ENCODE measurements at places on chromosomes 5 and 9.
A peak's percentile ranks its signal among the peaks of the same experiment; 100 is the strongest.

GRCh38 chr5:128111818-128112448 is 28.4 kb downstream of the SLC12A2 start:
- DNase-seq: peak; percentile 57
- H3K4me3 ChIP-seq: no peak overlapping the region
- H3K4me1 ChIP-seq: peaks cover 8% of the 10 kb centered on the region
- peak overlapping the region; percentile 30 for H3K27ac ChIP-seq
- H3K27me3 ChIP-seq: no peaks in the 10 kb centered on the region

DNA sequence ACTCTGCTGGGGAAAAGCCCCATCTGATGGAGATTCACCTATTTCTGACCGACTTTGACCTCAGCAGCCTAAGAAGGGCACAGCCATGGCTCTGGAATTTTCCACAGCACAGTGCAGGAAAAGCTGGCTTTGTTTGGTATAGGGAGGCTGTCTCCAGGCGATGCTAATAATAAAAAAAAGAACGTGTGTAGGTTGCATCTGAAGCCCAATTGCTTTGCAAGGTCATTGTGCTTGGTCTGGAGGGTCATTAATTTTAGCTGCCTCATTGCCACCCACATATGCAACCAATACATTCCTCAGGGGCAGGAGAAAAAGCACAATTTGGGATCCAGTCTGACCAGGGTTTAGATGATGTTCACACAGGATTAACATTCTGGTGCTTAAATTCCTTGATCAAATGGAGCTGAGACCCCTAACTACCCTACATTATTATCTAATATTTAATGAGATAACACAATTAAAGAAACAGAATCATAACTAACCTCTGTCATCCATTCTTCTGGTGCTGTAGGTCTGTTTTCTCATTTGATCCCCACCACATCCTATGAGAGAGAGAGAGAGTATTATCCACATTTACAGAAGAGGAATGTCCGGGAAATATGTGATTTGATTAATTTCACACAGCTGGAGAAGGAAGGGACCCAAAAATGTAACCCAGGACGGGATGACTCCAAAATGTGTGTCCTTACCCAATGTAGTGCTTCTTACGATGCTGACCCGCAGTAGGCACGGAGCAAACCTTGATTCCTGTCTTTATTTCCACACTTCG is 175.9 kb downstream of the RFK start:
- H3K27me3 ChIP-seq: no peaks in the 10 kb centered on the region
- no peak overlapping the region for H3K4me3 ChIP-seq
- H3K27ac ChIP-seq: no peak overlapping the region
- no peaks in the 10 kb centered on the region for H3K36me3 ChIP-seq
- no peak for DNase-seq

DNA sequence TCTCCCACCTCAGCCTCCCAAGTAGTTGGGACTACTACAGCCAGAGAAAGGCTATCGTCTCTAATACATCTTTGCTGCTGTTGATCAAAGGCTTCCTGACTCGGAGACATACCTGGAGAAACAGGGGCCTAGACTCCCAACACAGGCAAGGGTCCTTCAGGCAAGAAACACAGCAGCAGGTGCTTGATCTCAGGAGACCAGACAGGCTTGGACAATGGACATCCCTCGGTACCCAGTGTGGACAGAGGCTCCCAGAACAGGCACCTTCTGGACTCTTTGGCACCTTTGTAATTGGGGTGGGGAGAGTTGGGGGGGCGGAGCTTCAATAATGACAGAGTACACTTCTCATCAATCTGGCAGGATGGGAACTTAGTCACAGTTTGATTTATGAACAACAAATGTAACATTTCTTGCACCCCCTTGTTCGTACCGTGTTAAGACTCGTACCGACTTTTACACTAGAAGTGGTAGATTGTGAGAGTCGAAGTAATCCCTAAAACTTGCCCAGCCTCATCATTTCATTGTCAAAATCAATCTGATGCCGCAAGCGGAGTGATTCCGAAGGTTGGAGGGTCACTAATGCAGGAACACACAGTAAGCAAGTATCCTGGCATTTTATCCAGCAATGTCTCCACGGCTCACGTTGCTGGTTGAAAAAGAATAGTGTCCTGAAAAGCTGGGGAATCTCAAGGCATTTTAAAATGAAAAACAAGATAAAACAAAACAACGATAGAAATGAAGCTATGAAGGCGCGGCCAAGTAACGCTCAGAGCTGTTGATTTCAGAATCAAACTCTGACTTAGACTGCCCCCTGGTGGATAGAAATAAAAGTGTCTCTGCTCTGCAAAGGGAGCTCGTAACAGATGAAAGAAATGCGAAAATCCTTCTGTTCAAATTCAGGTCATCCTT is 46.4 kb upstream of the STK32A start:
- no peak overlapping the region for H3K27ac ChIP-seq
- H3K4me3 ChIP-seq: no peak overlapping the region
- DNase-seq: peak; percentile 59
- H3K27me3 ChIP-seq: no peaks in the 10 kb centered on the region
- no peaks in the 10 kb centered on the region for H3K36me3 ChIP-seq

GRCh38 chr9:16221822-16222547 is 648.5 kb downstream of the BNC2 start:
- H3K27me3 ChIP-seq: no peaks in the 10 kb centered on the region
- H3K4me3 ChIP-seq: no peak overlapping the region
- H3K36me3 ChIP-seq: no peaks in the 10 kb centered on the region
- no peak for DNase-seq
- 0 out of 2 replicates have a peak, but pooled peaks cover 7% of the 10 kb centered on the region for H3K4me1 ChIP-seq
- H3K27ac ChIP-seq: no peak overlapping the region

DNA sequence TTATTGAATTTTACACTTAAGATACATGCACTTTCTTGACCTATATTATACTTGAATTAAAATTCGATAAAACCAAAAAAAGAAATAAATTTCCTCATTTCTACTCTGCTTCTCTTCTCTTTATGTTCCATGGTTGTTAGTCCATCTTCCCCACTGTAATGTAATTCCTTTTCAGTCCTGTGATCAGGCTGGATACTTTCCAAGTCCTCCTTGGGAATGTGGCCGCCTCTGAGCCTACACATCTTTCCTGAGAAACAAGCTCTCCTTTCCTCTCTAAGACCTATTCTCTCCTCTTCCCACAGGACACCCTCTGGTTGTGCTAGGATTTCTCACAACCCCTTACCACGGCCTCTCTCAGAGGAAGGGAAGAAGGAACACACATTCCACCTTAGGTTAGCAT is 285.1 kb downstream of the DNAH5 start:
- H3K4me3 ChIP-seq: no peak overlapping the region
- no peaks in the 10 kb centered on the region for H3K27me3 ChIP-seq
- H3K36me3 ChIP-seq: no peaks in the 10 kb centered on the region
- no peaks in the 10 kb centered on the region for H3K4me1 ChIP-seq

GRCh38 chr5:157463621-157464518 is 3.9 kb downstream of the NIPAL4 start:
- no peak for DNase-seq
- peaks cover 8% of the 10 kb centered on the region for H3K27me3 ChIP-seq
- no peak overlapping the region for H3K4me3 ChIP-seq
- peak overlapping the region; percentile 53 for H3K27ac ChIP-seq

GRCh38 chr5:29218138-29218537 is 1975.3 kb upstream of the CDH6 start:
- no peak overlapping the region for H3K4me3 ChIP-seq
- no peaks in the 10 kb centered on the region for H3K36me3 ChIP-seq
- no peaks in the 10 kb centered on the region for H3K27me3 ChIP-seq
- no peak overlapping the region for H3K27ac ChIP-seq
- no peak for DNase-seq

- H3K4me3 ChIP-seq: no peak overlapping the region
- DNase-seq: no peak
- H3K36me3 ChIP-seq: peaks cover 8% of the 10 kb centered on the region
- H3K27me3 ChIP-seq: no peaks in the 10 kb centered on the region
- peaks cover 29% of the 10 kb centered on the region for H3K4me1 ChIP-seq
Observed at GRCh38 chr9:109886617-109887016, 106.6 kb downstream of the PALM2AKAP2 start.

Data from SJSA1 (cell line).